ENCODE measurements at places on chromosomes 3 and 15.

GRCh38 chr3:179526989-179527391 lies 35.7 kb upstream of the ACTL6A start:
- no peak for DNase-seq

GRCh38 chr3:60912876-60913275 lies 338.4 kb downstream of the FHIT start:
- DNase-seq, result no peak

GRCh38 chr3:170154569-170155143 lies 26.9 kb downstream of the PHC3 start:
- DNase-seq, result no peak

DNA sequence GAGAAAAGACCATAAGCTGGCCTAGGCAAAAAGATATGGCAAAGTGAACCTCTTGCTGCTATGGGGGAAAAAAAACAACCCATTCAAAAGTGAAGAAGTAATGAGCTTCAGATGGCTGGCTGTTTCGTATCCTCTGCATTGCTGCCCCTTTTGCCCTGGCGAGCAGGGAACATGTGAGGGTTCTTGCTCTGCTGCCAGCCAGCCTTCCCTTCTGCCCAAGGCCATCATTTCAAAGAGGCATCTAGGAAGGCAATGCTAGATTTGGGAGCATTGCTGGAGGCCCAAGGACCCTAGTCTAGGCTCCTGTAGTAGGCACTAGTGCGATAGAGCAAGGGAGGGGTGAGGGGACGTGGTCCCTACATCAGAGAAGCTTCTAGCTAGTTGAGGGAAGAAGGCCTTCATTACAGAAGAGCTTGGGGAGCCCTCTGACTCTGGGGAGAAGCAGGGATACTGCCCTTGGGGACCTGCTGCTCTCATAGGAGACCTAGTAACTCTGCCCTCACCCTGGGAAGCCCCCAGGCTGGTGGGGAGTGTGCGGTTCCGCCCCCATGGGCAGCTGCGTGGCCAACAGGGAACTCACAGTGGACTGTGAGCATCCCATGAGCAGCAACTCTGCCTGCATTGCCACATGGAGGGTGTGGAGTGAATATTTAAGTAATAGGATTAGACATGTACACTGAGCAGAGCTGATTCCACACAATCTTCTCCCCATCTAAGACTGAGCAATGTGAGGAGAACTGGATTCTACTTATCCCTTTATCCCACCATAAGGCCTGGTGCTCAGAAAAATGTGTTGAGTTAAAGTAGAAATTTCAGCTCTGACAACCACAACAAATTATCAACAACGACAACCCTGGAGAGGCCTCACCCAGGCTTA lies 21.3 kb downstream of the ITGA11 start:
- no peak for DNase-seq

GRCh38 chr15:42071717-42072116 lies 22.6 kb downstream of the PLA2G4D start:
- DNase-seq, result no peak

DNA sequence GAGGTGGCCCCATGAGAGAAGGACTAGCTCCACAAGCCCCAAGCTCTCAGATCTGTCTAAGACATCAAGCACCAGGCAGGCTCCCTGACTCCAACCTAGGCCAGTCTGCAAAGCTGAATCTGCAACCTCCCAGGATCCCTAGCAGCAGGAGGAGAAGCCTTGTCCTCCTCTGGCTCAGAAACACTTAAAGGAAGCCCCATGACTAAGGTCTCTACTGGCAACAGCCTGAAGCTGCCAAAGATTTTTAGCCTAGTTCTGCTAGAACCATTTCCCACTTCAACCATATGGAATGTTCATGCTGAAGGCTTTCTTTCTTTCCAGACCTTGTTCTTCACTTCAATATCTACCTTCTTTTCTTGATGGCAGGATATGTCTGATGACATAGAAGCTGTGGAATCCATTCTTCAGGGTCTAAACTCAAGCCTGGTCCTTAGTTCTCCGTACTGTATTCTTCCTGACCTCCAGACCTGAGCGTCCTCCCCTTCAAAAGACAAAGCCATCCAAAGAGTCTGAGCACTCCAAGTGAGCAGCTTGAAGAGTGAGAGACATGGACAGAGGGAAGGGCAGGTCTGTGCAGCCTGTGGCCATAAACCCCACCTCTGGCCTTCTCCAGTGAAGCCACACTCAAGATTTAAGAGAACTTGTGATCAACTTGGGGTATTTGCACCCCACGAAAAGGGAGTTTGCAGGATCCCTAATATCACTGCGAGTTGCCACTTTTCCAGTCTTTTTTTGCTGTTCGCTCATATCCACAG lies 23.1 kb downstream of the SST start:
- DNase-seq, result no peak

- DNase-seq, result no peak
Observed at GRCh38 chr3:133443649-133444422, 44.0 kb downstream of the BFSP2 start.

GRCh38 chr3:156668073-156668763 lies 6.2 kb upstream of the TIPARP start:
- peak; percentile 58 for DNase-seq

- no peak for DNase-seq
Observed at GRCh38 chr3:159039286-159039685, 237.4 kb downstream of the MFSD1 start.

- no peak for DNase-seq
Observed at GRCh38 chr15:32970847-32971246, 223.7 kb downstream of the FMN1 start.

GRCh38 chr3:169146866-169147237 lies 516.7 kb downstream of the MECOM start:
- peak; percentile 44 for DNase-seq

GRCh38 chr3:51390246-51391074 lies 625 bp upstream of the RBM15B start:
- no peak for DNase-seq

- no peak for DNase-seq
Observed at GRCh38 chr3:69494185-69494584, 108.3 kb upstream of the FRMD4B start.

DNA sequence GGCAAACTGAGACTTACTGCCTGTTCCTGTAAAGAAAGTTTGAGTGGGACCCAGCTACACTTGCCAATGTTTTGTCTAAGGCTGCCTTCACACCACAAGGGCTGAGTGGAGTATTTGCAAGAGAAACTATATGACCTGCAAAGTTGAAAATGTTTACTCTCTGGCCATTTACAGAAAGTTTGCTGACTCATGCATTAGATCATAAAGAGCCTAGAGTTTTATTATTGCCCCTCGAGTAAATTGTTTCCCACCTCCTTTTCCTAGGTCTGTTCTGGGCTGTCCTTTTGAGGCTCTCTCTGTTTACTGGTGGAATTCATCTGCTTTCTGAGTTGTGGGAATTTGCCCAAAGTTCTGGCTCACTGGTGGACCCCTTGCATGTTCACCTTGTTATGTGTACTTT lies 6.7 kb upstream of the PROK2 start:
- DNase-seq, result no peak

- peak; percentile 8 for DNase-seq
Observed at GRCh38 chr3:136949708-136950107, 8.1 kb upstream of the IL20RB start.

GRCh38 chr3:148078658-148079057 lies 619.0 kb upstream of the AGTR1 start:
- no peak for DNase-seq

DNA sequence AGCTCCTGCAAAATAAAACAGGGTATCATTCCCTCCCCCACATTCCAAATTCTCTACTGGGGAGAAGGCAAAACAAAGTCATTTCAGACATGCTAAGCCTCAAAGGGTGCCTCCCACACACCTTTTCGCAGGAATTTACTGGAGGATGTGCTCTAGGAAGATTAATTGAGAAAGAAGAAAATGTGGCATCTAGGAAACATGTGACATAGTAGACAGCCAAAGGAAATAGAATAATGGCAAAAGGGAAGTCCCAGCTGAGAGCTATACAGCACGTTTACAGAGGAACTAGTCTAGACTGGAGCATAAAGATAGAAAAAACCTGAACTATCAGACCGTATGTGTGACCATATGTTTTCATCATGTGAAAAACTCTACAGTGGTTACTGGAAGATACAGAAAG lies 58.8 kb upstream of the MELTF start:
- DNase-seq, result no peak

DNA sequence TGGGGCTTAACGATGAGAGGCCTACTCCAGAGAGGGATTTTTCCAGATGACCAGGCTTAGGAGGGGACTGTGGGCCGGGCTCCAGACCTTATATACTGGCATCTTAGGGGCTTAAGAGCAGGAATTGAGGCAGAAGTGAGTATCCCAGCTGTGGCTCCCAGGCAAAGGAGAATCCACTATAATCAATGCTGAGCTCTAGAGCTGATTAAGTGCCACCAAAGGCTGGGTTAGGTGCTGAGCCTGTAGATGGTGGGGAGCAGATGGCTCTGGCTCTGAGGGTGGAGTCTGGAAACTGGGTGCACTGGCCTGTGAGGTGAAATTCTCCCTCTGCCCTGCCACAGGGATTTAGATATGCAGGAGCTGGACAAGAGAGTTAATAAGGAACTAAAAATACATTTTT lies 23.2 kb downstream of the IRAK2 start:
- no peak for DNase-seq

DNA sequence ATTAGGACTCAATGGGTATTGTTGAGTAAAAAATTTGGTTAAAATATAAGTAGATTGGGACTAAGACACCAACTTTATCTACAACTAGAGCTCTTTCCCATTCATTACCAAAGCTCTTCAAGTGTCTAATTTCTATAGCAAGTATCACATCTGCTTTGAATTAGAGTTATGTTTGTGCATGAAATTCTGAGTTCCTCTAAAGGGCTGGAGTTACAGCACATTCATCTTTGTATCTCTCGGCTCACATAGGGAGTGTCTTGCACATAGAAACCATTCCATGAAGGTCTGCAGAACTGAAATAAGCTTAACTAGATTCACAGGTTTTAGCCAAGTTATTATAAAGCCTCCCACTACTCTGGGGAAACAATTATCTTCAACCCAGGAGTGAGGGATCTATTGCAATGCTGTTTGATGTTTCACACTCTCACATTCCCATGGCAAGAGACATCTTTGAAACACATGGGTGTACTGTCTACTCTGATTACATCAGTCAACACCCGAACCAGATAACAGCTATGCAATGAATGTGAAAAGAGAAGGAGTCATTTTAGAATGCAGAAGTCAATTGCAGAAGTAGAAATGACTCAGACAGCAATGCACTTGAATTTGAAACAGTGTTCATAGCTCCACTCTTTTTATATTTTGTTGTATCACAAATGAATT lies 93.1 kb upstream of the KBTBD8 start:
- DNase-seq, result peak; percentile 23

DNA sequence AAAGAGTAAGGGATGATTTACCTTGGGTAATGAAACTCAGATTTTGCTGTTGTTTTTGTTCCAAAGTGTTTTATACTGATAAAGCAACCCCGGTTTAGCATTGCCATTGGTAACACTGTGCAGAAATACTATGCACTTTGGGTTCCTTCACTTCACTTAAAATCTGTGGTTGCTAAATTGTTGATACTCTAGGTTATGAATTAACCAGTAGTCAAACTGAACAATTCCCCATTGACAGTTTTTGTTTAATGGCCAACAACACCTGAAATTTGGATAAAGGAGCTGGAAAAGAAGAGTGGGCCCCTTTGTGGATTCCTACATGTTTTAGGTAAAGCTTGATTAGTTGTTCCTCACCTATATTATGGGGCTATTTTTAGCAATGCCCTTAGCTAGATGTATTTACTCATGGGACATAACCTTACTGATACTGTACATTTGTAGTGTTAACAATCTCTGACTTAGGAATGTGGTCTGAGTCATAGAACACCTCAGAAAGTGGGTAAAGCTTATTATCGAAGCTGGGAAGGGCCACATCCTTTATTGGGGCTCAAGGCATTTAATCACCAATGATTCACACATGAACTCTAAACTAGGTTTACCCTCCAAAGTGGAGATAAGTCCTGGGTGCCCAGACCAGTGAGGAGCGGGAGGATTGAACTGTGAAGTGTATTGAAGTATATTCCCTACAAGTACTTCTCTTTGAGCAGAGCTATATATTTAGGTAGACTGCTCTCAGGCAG lies 29.5 kb upstream of the THRB start:
- DNase-seq, result no peak

DNA sequence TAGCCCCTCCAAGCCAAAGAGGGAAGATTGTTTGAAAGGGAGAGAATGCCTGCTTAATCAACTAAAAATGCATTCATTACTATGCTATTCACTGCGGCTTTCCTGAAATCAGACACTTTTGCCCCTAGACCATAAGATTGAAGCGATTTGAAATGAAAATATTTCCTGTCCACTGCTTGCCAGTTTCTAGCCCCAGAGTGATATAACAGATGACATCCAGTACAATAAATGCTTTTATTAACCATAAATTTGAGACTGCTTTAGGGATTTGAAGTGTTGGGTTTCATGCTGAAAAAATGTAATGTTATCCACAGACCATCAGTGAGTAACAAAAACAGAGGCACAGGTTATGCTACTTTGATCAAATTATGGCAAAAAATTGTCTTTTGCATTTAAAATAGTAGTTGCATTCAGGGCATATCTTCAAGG lies 14.1 kb downstream of the IL17RD start:
- no peak for DNase-seq

- no peak for DNase-seq
Observed at GRCh38 chr3:37675833-37676596, 185.7 kb upstream of the CTDSPL start.

DNA sequence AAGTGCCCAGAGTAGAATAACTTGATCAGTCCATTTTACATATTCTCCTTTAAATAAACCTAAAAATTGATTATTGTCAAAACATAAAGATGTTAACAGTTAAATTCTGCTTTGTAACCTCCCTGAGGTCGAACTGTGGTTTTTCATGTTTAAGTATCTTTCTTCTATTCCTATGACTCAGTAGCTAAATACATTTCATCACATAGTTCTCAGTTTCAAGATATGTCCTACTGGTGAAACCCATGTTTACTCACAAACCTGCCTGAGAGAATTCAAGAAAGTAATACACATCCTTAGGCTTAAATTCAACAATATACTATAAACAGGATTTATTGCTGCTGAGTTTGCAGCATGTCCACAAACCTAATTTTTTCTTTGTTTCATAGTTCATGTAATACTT lies 692.9 kb downstream of the ZPLD1 start:
- DNase-seq, result no peak

DNA sequence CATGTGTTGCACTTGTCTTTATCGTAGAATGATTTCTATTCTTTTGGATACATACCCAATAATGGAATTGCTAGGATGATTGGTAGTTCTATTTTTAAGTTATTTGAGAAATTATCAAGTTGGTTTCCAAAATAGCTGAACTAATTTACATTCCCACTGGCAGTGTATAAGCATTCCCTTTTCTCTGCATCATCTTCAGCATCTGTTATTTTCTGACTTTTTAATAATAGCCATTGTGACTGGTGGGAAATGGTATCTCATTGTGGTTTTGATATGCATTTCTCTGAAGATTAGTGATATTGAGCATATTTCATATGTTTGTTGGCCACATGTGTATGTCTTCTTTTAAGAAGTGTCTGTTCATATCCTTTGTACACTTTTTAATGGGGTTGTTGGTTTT lies 81.7 kb upstream of the NUDT16 start:
- no peak for DNase-seq

Measured in NCI-H526 (cell line).